Occipital lobe (tissue), 3 donors: ENCODE measurements at places on chromosomes 2 and 18.

GRCh38 chr2:188588235-188588634 is 296.6 kb downstream of the GULP1 start:
- DNase-seq = no peak

DNA sequence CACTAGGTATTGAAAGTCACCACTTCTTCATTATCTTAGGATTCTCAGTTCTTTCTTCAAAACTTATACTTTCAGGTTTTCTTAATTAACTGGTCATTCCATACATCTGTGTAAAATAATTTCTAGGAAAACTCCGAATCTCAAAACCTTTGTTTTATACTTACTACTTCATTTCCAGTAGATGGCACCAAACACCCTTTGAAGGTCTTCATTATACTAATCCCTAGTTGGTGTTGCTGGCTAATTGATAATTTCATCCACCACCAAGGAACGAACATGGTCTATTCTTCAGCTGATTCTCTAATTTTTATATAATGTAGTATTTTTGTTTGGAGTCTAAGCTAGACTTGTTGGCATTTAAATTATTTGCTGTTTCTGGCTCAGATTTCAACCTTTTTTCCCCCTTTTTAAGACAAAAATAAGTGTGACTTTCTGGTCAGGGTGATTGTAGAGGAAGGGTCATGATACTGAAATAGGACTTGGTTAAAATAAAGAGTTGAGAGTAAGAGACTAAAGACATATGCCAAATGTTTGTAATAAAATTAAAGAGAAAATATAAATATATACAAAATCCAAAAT is 2.8 kb upstream of the MXD1 start:
- no peak for DNase-seq

- no peak for DNase-seq
Measured at GRCh38 chr2:39545957-39546356, 108.9 kb upstream of the MAP4K3 start.

- DNase-seq = no peak
Measured at GRCh38 chr2:46913471-46914381, 1.9 kb downstream of the MCFD2 start.

DNA sequence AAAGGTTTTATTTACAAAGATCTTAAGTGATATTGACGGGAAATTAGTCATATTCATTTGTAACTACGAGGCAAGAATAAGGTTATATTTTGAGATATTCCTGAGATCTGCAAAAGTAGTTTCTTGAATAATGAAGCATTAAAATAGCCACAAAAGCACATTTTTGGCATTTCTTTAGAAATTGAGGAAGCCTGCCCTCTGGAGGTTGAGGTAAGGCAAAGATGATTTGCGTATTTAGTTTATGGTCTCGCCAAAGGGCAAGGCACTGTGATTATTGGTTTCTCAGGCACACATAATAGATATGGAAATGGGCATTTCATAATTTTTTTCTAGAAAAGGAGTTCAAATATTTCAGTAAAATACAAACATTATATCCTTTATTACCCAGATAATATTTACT is 143.7 kb upstream of the RPRM start:
- DNase-seq = no peak

- DNase-seq = no peak
Measured at GRCh38 chr2:479031-479430, 191.1 kb upstream of the ALKAL2 start.

- DNase-seq = no peak
Measured at GRCh38 chr2:57313678-57314077, 732.9 kb upstream of the VRK2 start.

- no peak for DNase-seq
Measured at GRCh38 chr18:9950289-9951016, 36.6 kb downstream of the VAPA start.

GRCh38 chr2:90069290-90069894 is 1377.9 kb downstream of the RPIA start:
- DNase-seq = no peak

DNA sequence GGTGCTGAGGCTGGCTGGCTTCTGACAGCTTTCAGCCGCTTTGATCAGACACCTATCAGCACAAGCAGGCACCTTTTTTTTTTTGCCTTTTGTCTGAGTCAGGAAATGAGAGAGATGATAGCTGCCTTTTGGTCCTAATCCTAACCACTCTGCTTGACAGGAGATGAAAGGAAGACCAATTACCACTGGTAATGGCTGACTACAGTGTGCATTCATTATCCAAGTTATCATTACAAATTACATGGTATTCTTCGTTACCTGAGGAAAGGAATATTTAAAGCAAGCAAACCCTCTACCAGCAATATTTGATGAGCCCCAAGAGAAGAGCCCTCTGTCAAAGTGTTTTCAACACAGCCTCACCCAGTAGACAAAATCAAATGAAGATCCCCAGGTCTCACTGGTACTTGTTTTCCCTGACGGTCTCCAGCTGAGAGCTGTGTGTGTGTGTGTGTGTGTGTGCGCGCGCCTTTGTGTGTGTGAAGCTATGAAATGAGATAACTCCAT is 925.7 kb downstream of the DCDC2C start:
- DNase-seq = no peak

- peak; percentile 83 for DNase-seq
Measured at GRCh38 chr2:101151146-101151858, at the start of gene TBC1D8. TSS of gene TBC1D8 (minus strand) at chr2:101151382. CDS start at chr2:101151253, 129 bp downstream.

- DNase-seq = no peak
Measured at GRCh38 chr18:22132258-22132657, 37.1 kb upstream of the GATA6 start.

DNA sequence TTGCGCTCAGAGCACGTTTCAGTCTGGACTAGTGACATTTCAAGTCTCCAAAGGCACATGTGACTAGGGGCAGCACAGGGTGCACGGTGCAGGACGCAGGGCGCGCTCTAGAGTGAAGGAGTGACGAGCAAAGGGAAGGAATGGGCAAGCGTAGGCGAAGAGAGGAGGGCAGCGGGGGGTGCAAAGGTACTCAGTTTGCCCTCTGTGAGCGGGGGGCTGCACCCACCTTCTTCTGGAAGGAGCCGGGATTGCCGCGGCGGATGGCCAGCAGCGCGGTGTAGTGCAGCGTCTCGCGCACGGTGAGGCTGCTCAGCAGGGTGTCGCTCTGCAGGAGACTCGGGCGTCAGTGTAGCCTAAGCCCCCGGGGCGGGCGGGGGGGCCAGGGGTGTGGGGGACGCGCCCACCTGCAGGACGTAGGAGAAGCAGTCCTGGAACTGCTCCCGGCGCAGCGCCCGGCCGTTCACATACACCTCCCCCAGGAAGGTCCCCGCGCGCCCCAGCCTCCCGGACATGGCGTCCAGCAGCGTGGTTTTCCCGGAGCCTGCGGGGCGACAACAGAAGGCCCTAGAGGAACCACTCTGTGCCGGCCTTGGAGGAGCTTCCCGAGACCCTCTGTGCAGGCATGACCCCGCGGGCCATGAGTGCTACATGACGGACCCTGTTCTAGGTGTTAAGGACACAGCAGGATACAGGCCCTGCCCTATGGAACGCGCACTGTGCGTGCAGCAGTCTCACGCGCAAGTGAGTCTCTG is 6.9 kb downstream of the ABCG5 start:
- DNase-seq = peak; percentile 8

- no peak for DNase-seq
Measured at GRCh38 chr2:197241596-197241995, 69.0 kb downstream of the ANKRD44 start.

DNA sequence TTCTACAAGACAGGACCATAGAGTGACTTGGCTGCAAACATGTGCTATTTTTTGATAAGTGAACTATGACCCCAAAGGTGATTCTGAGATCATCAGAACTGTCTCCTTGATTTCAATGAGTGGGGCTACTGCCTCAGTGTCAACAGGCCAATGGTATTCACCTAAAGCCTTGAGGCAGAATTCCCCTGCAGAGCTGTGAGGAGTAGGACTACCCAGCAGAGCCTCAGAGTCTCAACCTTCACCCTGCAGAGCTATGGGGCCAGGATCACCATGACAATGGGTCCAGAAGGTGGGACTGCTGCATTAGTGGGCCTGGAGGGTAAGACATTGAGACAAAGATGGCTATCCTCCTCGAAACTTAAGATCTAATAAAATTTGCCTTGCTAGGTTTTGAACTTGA is 1668.2 kb upstream of the SLC39A10 start:
- DNase-seq = no peak

GRCh38 chr18:5948237-5948636 is 52.9 kb upstream of the TMEM200C start:
- DNase-seq = no peak

DNA sequence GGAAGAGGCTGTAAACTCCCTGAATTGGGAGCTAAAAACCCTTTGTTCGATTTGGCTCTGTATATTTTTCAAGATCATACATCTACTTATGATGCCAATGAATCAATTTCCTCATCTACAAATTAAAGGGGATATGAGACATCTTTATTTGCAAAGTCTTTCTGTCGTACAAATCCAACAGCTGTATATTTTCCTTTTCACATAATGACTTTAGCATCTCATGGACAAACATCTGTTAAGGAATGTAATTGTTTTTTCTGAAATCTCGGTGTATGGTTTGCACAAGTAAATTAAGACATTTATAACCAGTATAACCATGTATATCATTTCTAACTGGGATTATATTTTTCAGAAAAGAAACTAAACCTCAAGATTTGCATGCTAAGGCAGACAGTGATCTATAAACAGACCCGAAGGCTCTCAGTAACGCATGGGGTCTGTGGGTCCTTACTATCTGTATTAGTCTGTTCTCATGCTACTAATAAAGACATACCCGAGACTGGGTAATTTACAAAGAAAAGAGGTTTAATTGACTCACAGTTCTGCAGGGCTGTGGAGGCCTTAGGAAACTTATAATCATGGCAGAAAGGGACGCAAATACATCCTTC is 130.8 kb downstream of the SLC8A1 start:
- DNase-seq = no peak

GRCh38 chr2:182259629-182260150 is 167.1 kb downstream of the PDE1A start:
- no peak for DNase-seq

GRCh38 chr2:220619525-220620220 is 952.4 kb downstream of the EPHA4 start:
- no peak for DNase-seq

- no peak for DNase-seq
Measured at GRCh38 chr2:47336259-47337238, 66.4 kb upstream of the MSH2 start.

DNA sequence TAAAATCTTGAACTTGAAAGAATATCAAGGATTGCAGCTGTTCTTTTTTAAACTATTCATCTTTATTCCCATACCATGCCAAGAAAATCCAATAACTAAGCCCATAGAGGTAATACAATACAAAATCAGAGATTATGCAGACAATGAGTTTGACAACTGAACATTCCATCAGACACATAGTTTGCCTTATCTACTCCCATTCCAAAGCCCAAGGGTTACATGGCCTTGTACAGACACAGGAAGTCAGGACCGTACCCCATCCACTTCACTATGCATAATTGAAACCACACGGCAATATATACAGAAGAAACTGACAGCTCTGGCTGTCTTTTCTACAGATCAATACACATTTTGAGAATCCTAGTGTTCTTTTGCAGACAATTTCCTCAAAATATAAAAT is 181.3 kb downstream of the TMX3 start:
- no peak for DNase-seq

GRCh38 chr2:46601328-46601963 is 122.1 kb downstream of the TMEM247 start:
- no peak for DNase-seq

- DNase-seq = no peak
Measured at GRCh38 chr2:200640176-200640575, 54.4 kb downstream of the AOX1 start.

GRCh38 chr2:46362667-46363012 is 65.4 kb downstream of the EPAS1 start:
- no peak for DNase-seq

DNA sequence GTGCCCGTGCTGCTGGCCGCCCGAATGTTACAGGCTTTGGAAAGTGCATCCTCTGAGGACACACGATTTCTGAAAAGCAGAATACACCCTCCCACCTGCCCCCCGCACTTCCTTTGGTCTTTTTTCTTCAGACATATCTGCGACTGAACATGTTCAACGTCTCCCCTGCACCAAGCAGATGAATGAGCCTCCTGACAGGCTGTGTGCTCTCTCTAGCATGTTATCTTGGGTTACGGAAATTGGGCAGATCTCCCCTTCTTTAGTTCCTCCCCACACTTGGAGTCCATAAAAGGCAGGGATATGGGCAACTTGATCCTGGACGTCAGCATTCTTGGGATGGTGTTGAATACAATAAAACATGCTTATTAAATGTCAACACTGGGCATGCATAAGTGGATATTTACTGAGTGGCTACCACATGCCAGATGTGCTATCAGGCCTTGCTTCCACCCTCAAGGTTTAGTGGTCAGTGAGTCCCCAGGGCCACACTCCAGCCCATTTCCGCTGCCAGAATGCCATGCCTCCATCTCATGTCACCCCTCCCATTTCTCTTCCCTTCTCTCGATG is 130.4 kb downstream of the TRIM43 start:
- DNase-seq = no peak

- no peak for DNase-seq
Measured at GRCh38 chr2:38149531-38149930, 73.6 kb upstream of the CYP1B1 start.

DNA sequence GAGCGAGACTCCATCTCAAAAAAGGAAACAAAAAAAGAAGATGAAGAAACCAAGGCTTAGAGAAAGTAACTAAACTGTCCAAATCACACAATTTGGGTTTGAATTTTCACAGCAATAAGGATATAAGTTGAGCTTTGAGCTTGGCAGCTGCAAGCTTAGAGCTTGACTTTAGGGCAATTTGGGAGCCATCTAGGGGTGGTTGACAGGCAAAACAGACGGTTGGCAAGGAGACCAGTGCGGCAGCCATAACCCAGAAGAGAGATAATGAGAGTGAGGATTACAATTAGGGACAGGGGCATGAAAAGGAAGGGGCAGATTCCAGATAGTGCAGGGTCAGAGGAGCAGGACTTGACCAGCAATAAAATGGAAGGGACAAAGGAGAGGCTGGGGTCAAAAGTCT is 382.2 kb upstream of the HNRNPA3 start:
- DNase-seq = no peak

- DNase-seq = no peak
Measured at GRCh38 chr2:228793116-228793515, 478.0 kb downstream of the PID1 start.

DNA sequence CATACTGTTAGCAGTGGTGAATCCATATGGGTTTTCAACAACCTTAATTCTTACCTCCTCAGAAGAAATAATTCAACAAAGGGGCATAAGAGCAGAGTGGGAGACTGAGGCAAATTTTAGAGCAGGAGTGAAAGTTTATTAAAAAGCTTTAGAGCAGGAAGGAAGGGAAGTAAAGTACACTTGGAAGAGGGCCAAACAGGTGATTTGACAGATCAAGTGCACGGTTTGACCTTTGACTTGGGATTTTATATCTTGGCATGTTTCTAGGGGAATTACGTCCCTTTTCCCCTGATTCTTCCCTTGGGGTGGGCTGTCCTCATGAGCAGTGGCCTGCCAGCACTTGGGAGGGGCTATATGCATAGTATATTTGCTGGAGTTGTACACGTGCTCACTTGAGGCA is 280.5 kb downstream of the MBD5 start:
- DNase-seq = no peak

- no peak for DNase-seq
Measured at GRCh38 chr18:901761-902160, 2.9 kb upstream of the ADCYAP1 start.

GRCh38 chr2:142981069-142981378 is 103.6 kb downstream of the KYNU start:
- DNase-seq = no peak
